ENCODE measurements at places on chromosomes 12 and 14. TPM values are rescaled to one million over a fixed set of nuclear protein-coding genes. Genes with fewer than 3 reads are reported as not detected.

GRCh38 chr14:65627315-65627714 lies 214.8 kb downstream of the FUT8 start:
- no peak for DNase-seq
- no peaks in the 10 kb centered on the region for H3K36me3 ChIP-seq
- H3K27ac ChIP-seq = no peak overlapping the region
- H3K4me1 ChIP-seq = no peaks in the 10 kb centered on the region
- H3K27me3 ChIP-seq = no peaks in the 10 kb centered on the region
- H3K4me3 ChIP-seq = no peak overlapping the region

GIT2 gene
- 49.8 TPM for total RNA-seq

GRCh38 chr12:27780612-27781408 lies 774 bp upstream of the MANSC4 start:
- peak overlapping the region; percentile 68 for H3K4me3 ChIP-seq
- peak overlapping the region; percentile 73 for H3K27ac ChIP-seq
- H3K4me1 ChIP-seq = peaks cover 20% of the 10 kb centered on the region
- H3K27me3 ChIP-seq = no peaks in the 10 kb centered on the region
- H3K36me3 ChIP-seq = peaks cover 9% of the 10 kb centered on the region

- DNase-seq = no peak
- H3K4me1 ChIP-seq = no peaks in the 10 kb centered on the region
- H3K27me3 ChIP-seq = no peaks in the 10 kb centered on the region
- H3K27ac ChIP-seq = no peak overlapping the region
- no peaks in the 10 kb centered on the region for H3K36me3 ChIP-seq
- H3K4me3 ChIP-seq = no peak overlapping the region
Observed at GRCh38 chr12:12548713-12549112, 13.9 kb downstream of the DUSP16 start.

DNA sequence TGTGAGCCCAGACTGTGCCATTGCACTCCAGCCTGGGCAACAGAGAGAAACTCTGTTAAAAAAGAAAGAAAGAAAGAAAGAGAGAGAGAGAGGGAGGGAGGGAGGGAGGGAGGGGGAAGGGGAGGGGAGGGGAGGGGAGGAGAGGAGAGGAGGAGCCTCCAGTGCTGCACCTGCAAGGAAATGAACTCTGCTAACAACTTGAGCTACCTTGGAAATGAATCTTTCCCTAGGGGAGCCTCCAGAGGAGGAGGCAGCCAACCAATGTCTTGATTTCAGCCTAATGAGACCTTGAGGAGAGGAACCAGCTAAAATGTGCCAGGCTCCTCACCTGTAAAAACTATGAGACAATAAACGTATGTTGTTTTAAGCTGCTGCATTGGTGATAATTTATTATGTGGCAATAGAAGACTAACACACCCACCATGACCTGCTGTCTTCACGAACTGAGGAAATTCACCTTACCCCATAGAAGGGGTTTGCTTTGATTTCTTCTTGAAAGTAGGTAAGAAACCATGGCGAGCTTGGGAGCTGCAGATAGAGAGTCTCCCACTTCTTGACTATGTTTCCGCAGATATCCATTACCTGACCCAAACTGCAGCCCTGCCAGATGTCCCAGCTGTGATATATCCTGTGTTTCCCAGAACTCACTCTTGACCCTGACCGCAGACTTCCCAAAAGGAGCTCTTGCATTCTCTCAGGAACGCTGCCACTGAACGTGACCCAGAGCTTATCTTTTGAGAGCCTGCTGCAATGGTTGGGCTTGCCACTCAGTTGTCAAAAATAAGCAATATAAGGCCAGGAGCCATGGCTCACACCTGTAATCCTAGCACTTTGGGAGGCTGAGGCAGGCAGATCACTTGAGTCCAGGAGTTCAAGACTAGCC lies 31.5 kb upstream of the TMPO start:
- H3K36me3 ChIP-seq = no peaks in the 10 kb centered on the region
- H3K4me1 ChIP-seq = no peaks in the 10 kb centered on the region
- H3K4me3 ChIP-seq = no peak overlapping the region
- no peaks in the 10 kb centered on the region for H3K27me3 ChIP-seq
- DNase-seq = no peak
- H3K27ac ChIP-seq = no peak overlapping the region

C3AR1 gene
- total RNA-seq = 14.8 TPM

- H3K4me3 ChIP-seq = no peak overlapping the region
- H3K4me1 ChIP-seq = no peaks in the 10 kb centered on the region
- no peaks in the 10 kb centered on the region for H3K27me3 ChIP-seq
- no peak for DNase-seq
- H3K27ac ChIP-seq = no peak overlapping the region
Observed at GRCh38 chr12:100857971-100858370, 63.4 kb downstream of the ANO4 start.
